ENCODE measurements at places on chromosomes 2 and 18. TPM values are rescaled to one million over a fixed set of nuclear protein-coding genes. Genes with fewer than 3 reads are reported as not detected.
A peak's percentile ranks its signal among the peaks of the same experiment; 100 is the strongest.

The FBXO41 gene
- 1.8 TPM for total RNA-seq

The NCKAP5 gene
- 2.0 TPM for total RNA-seq

The SLC39A10 gene
- total RNA-seq, result 23.5 TPM

DNA sequence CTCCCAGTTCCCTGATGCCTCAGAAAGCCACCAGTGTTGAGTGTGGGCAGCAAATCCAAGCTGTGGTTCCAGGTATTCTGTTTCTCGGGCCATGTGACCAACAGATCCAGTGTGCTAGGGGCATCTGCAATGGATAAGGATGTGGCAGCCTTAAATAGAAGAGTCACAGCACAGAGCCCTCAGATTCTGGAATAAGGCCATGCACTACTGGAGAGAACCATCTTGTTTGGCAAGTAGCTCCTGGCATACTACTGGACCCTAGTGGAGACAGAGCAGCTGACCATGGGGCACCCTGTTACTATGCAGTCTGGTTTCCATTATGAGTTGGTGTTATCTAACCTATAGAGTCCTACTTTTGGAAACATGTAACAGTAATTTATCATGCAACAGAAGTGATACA lies 53.3 kb upstream of the ZBTB7C start:
- no peak for DNase-seq

DNA sequence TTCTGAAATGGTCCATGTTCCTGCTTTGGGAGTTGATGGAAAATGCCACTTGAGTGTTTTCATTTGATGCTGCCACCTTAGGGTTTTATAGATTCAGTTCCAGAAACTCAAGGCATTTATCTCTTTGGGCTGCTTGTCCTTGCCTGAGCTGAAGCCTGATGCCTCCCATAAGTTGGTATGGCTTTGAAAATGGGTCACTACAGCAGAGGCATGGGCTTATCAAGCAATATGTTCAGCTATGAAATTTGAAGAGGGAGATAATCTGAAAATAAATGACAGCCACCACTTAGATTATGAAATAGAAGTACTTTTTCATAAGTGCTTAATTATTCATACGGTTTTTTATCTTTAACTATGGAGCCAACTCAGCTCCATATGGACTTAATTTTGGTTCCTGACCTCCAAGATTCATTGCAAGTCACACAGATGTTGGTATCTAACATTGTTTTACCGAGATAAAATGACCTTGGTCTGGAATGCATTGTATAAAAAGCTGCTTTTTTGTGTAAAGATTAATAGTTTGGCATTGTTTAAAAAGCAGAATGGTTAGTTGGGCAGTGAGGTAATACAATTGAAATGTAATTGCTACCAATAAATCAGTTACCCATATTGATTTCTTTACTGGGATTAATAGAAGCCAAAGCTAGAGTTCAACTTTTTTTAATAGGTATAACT lies 4.5 kb downstream of the SLC14A1 start:
- no peak for DNase-seq

- DNase-seq, result peak; percentile 81
These were observed 118.3 kb upstream of the CWC22 start for GRCh38 chr2:180125245-180125962.

The GKN1 gene
- total RNA-seq, result not detected

Measured in posterior vena cava (tissue), 2 donors.